ENCODE measurements at places on chromosomes 2 and 18.

- DNase-seq = no peak
These were observed 750 bp upstream of the RIOK3 start for GRCh38 chr18:23452347-23452727.

DNA sequence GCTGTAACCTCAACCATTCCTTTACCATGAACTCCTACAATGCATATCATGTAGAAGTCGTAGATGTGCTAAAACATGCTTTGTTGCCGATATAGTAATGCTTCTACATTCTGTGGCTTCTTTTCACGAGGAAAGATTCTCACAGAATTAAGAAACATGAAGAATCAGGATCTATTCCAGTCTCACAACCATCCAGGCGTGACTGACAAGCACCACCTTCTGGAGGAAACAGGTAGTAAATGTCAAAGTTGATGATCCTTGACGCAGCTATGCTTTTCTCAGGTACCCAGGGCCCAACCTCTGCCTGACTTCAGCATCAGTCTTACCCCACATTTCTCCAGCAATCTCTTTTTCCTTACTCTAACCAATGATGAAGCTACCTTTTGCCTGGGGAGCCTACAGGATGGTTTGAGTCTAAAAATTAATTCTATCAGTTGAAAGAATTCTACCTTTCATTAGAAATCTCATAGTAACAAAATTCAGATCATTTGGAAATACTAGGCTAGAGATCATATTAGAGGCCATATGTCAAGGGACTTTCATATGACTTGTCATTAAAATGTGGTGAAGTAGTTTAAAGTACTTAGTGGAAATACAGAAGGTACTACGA, 123.3 kb upstream of the RND3 start:
- DNase-seq = no peak

DNA sequence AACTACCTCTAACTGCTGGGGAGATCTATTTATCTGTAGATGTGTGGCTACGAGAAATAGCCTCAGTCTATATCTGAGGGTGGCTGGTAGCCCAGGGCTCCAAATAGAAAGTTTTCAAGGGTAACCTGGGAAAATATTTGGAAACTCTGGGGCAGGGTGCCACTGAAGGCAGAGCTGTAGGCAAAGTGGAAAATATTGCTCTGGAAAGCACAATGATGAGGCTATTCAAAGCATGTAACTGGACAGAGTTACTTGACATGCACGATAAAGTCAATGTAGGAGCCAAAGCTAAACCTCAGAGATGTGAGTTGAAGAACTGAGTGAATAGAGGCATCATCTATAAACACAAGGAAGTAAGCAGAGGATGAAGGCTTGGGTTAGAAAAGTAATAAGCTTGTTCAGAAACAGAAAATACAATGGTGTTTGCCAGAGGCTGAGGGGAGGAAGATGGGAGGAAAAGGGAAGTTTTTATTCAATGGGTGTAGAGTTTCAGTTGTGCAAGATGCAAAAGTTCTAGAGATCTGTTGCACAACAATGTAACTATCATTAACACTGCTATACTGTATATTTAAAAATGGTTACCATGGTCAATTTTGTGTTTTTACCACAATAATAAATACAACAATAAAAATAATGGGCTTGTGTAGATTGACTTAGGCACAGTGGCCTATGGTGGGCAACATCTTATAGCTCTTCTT, 171.6 kb downstream of the MBD2 start:
- DNase-seq = no peak

GRCh38 chr2:148794558-148794957, 80.5 kb upstream of the KIF5C start:
- no peak for DNase-seq

- DNase-seq = no peak
These were observed 268.7 kb upstream of the ATP5MC3 start for GRCh38 chr2:175450029-175450760.

DNA sequence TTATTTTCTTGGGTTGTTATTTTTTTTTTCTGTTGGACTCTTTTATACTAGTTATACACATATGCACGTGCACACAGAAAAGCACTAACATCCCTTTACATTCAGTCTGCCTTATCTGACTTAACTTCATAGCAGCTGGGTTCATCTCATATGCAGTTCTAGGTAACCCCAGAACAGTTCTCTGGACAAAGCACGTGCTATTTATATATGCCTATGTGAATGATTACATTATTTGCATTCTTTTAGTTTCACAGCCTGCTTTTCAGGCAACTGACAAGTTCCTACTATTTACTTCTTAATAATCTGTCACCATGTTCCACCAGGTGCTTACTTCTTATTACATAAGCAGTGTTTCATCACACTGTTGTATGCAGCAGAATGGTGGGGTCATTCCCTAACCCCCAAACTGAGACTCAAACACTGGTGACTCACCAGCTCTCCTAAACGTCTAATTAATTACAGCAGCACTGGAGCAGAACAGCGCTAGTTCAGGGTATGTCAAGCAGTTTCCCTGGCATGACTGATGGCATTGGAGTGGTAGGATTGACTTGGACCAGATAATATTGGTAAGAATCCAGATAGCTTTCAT, 372.8 kb downstream of the CLIP4 start:
- no peak for DNase-seq

DNA sequence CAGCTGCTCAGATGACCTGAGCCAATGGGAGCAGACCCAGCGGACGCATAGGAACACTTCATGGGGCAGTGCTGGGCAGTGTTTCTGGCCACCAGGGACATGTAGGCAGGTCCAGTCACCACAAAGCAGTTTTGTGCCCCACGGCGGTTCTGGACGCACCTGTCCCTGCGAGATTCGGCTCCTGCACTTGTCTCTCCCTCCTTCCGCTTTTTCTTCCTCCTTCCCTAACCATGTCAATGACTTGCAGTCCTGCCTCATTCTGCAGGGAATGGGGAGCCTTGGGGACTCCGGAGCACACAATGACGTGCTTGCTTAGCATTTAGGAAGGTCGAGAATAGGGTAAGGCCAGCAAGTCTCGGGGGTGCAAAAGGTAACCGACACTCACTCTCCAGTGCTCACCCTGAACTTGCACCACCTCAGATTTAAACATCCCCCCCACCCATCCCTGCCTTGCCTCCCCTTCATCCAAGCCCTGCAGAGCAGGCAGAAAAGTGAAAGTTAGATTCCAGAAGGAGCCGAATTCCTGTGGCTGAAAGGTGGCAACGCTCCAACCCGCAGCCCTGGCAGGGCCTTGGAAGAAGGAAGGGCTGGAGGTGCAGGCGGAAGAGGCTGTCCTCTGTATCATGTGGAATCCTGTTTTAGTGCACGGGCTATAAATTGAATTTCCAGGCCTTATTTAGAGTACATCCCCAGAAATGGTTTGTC, 40.5 kb upstream of the ATG16L1 start:
- DNase-seq = no peak

DNA sequence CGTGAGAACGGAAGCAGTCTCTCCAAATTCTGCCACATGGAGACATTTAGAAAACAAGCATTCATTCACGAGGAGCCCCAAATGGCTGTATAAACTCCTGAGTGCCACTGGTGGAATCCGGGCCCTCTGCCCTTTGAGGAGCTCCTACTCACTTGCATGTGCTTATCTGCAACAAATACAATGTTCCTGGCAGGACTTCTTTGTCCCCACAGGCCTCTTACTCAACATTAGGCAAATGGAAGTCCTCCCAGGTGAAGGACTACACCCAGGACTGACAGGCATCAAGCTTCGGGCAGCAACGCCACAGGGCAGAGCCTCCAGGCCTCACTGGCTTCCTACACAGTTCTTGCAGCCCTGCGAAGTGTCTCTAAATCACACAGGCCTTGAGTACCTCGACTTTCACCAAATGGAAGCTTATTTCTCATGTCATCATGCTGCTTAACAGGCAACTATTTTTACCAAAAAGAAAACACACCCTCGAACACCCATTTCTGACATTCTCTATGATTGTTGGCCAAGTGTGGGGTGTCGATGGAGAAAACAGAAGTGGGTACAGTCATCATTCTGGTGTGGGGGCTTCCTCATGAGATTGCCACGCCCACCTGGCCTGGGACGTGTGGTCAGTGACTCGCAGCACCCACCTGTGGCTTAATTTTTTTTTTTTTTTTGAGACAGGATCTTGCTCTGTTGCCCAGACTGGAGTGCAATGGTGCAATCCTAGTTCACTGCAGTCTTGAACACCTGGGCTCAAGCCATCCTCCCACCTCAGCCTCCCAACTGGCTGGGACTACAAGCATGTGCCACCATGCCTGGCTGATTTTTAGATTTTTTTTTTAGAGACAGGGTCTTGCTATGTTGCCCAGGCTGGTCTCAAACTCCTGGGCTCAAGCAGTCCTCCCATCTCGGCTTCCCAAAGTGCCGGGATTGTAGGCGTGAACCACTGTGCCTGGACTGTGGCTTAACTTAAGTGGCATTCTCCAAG, 186.8 kb upstream of the GLI2 start:
- DNase-seq = no peak

- DNase-seq = no peak
These were observed 55.5 kb downstream of the DPP4 start for GRCh38 chr2:162018530-162018929.

Data from CD4-positive, alpha-beta T cell treated with Interferon alpha-2 for 1 hour (primary cell).